ENCODE measurements at places on chromosomes 7 and 10.

DNA sequence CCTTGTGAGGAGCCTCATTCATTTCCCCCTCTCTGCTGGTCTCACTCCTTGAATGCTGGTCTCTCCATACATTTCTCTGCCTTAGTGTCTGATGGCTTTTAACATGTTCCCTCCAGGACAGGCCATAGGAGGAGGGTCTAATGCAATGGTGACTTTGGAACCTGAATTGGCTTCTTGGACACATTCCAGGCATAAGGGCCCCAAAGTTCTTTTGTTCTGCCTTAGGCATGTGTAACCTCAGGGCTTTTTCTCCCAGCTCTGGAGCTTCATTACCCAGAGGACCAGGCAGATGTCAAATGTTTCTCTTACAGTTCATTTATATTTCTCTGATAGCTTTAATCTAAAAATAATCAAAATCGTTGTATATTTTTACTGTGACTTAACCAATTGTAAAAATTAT lies 162.6 kb downstream of the SDK1 start:
- no peak for DNase-seq

DNA sequence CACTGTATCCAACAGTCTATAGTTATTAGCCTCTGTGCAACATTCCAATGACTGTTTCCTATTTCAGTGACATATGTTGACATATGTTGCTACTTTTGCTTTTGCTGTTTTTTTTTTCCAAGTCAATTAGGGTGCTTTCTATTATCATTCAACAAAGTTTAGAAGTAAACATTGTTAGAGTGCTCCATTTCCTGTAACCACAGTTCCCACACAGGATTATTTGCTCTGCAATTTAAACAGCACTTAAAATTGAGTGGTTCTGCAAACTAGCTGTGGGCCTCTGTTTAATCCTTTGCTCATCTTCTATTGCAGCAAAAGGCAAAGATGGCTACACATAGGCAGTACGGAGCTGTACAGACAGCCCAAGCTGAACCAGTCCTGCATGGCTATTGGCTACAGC lies 46.5 kb upstream of the PTN start:
- no peak for DNase-seq

DNA sequence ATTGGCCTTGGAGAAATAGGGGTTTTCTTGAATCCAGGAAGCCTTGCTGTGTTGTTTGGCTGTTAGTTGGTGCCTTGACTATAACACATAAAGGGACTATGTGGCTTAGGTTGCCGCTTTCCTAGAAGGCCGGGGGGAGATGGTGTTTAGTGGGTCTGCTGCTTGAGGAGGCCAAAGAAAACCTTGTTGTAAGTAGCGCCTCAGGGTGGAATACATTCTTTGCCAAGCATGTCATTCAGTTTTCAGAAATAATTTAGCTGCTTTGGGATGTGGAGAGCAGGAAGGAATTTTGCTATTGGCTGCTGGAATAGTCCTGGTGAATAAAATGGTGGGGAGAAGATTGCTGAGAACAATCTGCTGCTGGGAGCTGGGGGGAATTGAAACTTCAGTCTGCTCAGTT lies 132.9 kb upstream of the WNT16 start:
- no peak for DNase-seq

DNA sequence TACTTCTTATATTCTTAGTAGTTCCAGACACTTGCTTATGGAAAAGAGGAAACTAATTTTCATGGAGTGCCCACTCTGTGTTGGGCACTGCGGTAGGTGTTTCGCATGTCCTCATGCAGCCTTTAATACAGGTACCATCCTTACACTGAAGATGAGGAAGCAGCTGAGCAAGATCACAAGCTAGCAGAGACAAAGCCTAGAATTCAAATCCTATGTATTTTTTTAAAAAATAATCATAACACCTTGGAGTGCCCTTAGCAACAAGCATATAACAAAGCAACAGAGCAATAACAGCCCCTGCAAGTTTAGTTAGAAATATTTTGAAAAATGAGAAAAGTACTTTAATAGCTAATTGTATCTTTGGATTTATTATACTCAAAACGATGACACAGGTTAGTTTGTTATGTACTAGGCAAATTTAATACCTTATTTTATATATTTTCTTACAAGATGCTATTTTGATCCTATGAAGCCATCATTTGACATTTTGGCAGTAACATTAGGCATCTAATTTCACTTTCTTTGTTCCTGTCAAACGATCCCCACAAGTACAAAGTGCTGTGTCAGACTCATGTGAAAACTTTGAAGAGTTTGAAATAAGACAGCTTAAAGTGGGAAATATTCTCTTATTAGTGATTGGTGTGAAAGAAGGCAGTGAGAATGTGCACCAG lies 245.8 kb downstream of the CDK14 start:
- no peak for DNase-seq

DNA sequence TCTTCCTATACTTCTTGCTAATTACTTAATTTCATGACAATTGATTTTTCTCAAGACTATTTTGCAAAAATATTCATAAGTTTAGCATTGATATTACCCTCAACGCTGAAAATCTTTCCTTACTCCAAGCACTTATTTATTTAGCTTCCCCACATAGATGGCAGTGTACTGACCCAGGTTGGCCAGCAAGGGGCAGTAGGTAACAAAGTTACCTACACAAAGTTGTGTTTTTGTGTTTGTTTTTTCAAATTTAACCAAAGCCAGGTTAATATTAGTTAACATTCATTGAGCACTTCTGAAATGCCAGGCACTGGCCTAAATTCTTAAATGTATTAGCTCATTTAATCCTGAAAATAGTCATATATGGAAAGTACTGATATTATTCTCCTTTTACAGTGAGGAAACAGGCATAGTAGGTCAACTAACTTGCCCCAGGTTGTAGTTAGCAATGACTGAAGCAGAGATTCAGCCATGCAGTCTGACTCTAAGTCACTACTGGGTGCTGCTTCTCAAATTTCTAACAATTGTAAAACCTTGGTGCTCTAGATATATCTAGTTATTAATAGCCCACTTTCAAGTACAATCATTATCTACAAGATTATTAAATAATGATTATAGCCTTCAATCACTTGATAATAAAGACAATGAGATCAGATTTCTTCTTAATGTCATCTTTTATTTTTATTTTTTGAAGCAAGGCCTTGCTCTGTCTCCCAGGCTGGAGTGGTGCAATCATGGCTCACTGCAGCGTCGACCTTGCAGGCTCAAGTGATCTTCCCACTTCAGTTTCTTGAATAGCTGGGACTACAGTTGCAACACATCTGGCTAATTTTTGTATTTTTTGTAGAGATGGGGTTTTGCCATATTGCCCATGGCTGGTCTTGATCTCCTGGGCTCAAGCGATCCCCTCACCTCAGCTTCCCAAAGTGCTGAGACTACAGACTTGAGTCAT lies 5.8 kb upstream of the GGCT start:
- peak; percentile 45 for DNase-seq

GRCh38 chr7:116577320-116577871 lies 52.6 kb downstream of the CAV1 start:
- DNase-seq, result no peak

All from CD4-positive, alpha-beta T cell treated with Interleukin-12 subunit alpha and Interleukin-12 subunit beta, for 1 hour (primary cell).